ENCODE measurements at places on chromosomes 1 and 21. TPM values are rescaled to one million over a fixed set of nuclear protein-coding genes. Genes with fewer than 3 reads are reported as not detected.

Gene FCRL1
- 1.8 TPM for total RNA-seq

Gene TEX38
- total RNA-seq: not detected

Gene TMPRSS2
- not detected for total RNA-seq

Gene GJA4
- total RNA-seq: not detected

Gene CDK18
- total RNA-seq: 4.0 TPM
